ENCODE measurements at places on chromosomes 2 and 18. TPM values are rescaled to one million over a fixed set of nuclear protein-coding genes. Genes with fewer than 3 reads are reported as not detected.

The IL36G gene
- total RNA-seq: not detected

The PLA2R1 gene
- 14.4 TPM for total RNA-seq

The FIGN gene
- 6.6 TPM for total RNA-seq

The SCYGR6 gene
- not detected for total RNA-seq

All from endothelial cell of umbilical vein (primary cell).